ENCODE measurements at places on chromosomes 12 and 14. TPM values are rescaled to one million over a fixed set of nuclear protein-coding genes. Genes with fewer than 3 reads are reported as not detected.

PLBD1 gene
- total RNA-seq = 4.6 TPM

CRIP2 gene
- 92.8 TPM for total RNA-seq

SIX6 gene
- total RNA-seq = not detected

AJUBA gene
- 38.1 TPM for total RNA-seq

GPR137C gene
- total RNA-seq = 0.15 TPM

SLC10A1 gene
- total RNA-seq = not detected

KRT86 gene
- total RNA-seq = 41.1 TPM

C14orf180 gene
- not detected for total RNA-seq

MFAP5 gene
- not detected for total RNA-seq

PRPH gene
- 1.6 TPM for total RNA-seq

TEX22 gene
- total RNA-seq = 0.24 TPM

PPP1R3E gene
- total RNA-seq = 3.9 TPM

PPFIA2 gene
- total RNA-seq = not detected

PTMS gene
- total RNA-seq = 981 TPM

ACOT6 gene
- not detected for total RNA-seq

PCNX1 gene
- 17.1 TPM for total RNA-seq

AKAP5 gene
- 0.25 TPM for total RNA-seq

UBE3B gene
- 12.2 TPM for total RNA-seq

LRRIQ1 gene
- total RNA-seq = 0.71 TPM

AQP2 gene
- total RNA-seq = not detected

ACOT2 gene
- 50.2 TPM for total RNA-seq

SYCP3 gene
- total RNA-seq = not detected

TAS2R10 gene
- total RNA-seq = not detected

CPM gene
- total RNA-seq = 7.7 TPM

LMO3 gene
- not detected for total RNA-seq

TGFB3 gene
- total RNA-seq = 1.4 TPM

DCN gene
- not detected for total RNA-seq

CLEC4E gene
- total RNA-seq = 0.07 TPM

GNB3 gene
- total RNA-seq = 2.0 TPM

C14orf39 gene
- total RNA-seq = not detected

Measured in A549 treated with CpdA at 1 μM for 4 hours (cell line).